ENCODE measurements at places on chromosomes 6 and 20.

GRCh38 chr6:129032602-129033001, 149.7 kb downstream of the LAMA2 start:
- no peak for DNase-seq

GRCh38 chr20:61321481-61321880, 69.4 kb downstream of the CDH4 start:
- no peak for DNase-seq

DNA sequence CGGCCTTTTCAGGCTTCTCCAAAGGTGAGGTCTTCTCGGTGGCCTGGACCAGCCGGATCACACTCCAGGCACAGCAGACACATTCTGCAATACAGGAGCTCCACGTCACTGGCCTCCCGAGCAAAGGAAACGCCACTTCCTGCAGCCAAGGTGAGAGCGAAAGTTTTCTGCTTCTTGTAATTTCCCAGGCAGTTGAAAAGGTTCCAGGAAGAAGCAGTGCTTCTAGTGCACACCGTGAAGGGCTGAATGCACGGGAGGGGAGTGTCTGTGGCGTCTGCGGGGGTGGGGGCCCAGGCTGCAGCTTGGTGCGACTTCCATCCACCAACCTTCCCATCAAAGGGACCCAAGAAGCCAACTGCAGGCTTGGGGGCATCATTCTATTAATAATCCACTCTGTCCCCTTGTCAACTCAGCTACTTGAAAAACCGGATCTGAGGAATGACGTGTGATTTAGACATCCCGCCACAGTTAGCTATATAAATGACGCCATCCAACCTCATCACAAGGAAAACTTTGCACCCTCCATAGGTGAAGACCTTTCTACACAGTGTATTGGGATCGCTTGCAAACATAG, 61.1 kb downstream of the NFATC2 start:
- DNase-seq, result peak; percentile 65

DNA sequence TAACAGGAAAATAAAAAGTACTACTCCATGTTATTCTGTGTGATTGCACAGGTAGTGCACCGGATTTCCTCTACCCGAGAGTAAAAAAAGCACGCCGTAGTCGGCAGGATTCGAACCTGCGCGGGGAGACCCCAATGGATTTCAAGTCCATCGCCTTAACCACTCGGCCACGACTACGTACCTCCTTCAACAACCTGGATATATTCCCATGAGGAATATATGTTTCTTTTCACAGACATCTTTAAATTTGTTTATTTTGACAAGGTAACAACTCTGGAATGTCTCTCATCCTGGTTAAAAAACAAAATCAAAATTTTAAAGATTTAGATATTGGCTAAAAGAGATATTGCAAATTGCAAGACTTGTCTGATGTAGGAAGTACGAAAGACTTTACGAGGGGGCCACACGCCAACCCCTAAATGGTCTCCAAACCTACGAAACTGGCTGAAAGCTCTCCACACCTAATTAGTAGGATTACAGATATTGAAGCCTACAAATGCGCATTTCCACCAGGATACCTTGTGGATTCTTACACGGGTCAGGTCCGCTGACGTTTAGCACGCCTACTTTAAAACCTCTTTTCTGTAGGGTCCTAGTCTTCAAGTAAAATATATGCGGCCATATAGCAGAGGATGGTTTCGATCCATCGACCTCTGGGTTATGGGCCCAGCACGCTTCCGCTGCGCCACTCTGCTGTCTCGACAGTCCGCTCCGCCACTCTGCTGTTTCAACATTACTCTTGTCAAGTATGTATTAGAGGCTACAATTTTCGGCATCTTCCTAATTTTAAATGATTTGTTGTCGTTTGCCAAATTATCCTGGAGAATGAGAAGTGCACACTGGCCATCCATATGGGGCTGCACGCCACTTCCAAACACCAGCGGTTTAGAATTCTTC, 52.2 kb upstream of the BTN3A2 start:
- peak; percentile 86 for DNase-seq

- no peak for DNase-seq
Observed at GRCh38 chr6:169895926-169896761, 144.7 kb downstream of the ERMARD start.

- DNase-seq, result no peak
Observed at GRCh38 chr20:51230727-51231126, 207.8 kb upstream of the KCNG1 start.

GRCh38 chr6:117547688-117548621, 54.4 kb downstream of the GOPC start:
- peak; percentile 45 for DNase-seq

DNA sequence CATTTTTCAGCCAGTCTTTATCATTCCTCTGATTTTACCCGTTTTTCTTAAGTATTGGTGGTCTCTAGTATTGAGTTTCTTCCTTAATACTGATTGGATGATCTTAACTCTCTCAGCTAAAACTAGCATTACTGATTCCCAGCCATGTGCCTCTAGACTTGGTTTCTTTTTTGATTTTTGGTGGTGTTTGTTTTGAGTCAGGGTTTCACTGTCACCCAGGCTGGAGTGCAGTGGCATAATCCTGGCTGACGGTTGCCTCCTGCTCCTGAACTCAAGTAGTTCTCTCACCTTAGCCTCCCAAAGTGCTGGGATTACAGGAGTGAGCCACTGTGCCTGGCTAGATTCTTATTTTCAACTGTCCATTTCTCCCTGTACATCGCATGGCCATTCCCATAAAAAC, 24.9 kb downstream of the DPPA5 start:
- DNase-seq, result no peak

DNA sequence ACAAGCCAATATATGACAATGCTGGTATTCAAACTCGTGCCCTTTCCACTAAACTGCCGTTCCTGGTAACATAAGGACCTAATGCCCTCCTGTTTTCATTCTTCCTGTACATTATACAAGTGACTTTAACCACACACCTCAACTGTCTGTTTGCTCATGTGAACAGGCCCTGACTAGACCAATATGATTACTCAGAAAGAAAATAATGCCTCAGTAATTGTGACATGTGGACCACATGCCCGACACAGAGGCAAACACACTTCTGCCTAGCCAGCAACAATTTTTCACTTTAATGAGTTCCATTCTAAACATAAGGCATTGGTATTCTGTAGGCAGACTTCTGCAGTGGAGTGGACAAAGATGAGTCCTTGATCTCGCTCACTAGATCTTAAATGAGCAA, 30.0 kb downstream of the SLC22A16 start:
- DNase-seq, result no peak

GRCh38 chr20:14386726-14387125, 49.3 kb upstream of the FLRT3 start:
- no peak for DNase-seq

GRCh38 chr6:17907406-17908229, 79.8 kb downstream of the KIF13A start:
- DNase-seq, result no peak

DNA sequence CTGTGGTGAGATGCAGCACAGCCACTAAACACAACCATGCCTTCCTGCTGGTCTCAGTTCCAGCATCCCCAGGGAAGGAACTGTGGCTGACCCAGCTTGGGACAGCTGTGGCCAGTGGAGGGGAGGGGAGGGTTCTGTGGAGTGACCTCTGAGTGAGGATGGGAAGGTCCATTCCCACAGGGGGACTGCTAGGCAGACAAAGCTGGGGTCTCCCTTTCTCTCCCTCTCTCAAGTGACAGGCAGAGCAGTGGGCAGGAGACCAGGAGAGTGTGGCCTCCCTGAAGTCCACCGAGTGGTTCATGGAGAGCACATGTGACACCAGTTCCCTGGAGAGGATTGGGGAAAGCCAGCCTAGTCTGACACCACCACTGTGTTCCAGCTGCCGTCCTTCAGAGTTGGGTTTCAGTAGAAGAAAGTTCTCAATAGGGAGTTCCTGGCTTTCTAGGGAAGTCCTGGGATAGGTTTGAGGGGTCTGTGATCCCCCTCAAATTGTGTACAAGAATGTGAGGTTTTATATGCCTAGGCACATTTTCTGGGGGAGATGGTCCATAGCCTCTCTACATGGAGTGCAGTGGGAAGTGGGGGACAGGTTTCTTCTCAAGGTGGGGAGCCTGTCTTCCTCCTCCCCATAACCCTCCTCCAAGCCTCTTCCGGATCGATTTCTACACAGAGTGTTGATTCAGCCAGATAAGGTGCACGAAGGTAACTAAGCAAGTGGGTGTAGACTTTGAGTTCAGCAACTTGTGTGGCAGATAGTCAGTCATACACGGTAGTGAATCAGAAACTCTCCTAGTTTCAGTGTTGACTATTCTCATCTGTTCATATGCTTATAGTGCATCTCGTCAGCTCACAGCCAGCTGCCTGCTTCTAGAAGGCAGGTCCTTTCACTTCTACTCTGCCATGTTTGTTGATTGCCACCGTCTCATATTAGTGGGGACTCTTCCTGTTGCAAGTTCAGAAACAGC, 18.9 kb downstream of the MANBAL start:
- DNase-seq, result no peak

DNA sequence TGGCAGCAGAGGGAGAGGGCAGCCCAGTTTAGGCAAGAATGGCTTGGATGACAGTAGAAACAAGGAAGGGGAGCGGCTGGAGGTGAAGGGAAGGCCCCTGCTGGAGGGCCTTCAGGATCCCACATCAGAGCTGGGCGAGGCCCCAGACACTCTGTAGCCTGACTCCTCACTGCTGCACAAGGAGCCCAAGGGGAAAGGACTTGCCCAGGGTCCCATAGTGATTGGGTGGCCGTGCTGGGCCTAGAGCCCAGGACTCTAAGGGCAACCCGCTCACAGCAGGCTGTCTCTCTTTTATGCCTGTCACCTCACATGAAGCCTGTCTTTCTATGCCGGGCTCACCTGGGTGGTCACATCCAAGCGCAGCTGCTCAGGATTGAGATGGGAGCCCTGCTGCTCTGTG, 9.3 kb downstream of the AARS2 start:
- no peak for DNase-seq

- no peak for DNase-seq
Observed at GRCh38 chr20:24275946-24276705, 193.3 kb upstream of the SYNDIG1 start.

DNA sequence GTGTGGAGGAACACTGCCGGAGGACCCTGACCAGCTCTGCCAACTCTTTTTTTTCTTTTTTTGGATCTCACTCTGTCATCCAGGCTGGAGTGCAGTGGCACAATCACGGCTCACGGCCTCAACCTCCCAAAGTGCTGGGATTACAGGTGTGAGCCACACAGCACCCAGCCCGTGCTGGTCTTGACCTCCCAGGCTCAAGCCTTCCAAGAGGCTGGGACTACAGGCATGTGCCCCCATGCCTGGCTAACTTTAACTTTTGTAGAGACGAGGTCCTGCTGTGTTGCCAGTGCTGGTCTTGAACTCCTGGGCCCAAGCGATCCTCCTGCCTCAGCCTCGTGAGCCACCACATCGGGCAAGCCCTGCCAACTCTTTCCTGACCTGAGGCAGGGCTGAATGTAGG, 11.2 kb downstream of the GCNT2 start:
- DNase-seq, result no peak

GRCh38 chr20:33046412-33046811, 7.3 kb upstream of the BPIFB3 start:
- no peak for DNase-seq

DNA sequence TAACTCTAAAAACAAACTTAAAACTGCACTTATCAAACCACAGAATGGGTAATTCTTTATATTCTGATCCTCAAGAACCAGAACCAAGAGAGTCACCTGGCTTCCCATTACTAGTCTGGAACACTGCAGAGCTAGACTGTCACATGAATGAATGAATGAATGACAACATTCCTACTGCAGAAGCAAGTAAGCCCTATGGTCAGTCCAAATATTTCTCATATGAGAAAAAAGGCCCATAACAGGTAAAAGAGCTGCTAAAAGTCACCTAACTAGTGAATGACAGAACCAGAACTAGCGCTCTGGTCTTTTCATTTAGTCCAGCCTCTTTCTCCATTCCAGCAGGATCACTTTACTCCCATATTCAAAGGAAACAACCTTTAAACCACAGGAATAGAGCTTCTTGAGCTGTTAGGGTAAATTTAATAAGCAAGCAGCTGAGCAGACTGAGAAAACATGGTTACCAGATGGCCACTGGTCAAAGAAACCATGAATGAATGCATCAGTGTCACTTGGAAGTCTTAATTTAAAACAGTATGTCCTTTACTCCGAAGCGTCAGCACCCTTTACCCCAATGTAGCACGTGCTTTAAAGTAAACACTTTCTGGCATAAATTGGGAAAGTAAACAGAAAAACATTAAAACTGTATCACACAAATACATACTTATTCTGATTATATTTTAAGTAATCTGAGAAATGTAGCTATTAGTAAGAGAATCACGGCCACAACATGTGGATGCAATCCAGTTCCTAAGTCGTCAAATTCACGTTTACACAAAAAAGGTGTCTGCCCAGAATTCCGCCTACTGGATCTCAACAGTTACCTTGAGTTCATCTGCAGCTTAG, 1.4 kb downstream of the PREP start:
- no peak for DNase-seq

DNA sequence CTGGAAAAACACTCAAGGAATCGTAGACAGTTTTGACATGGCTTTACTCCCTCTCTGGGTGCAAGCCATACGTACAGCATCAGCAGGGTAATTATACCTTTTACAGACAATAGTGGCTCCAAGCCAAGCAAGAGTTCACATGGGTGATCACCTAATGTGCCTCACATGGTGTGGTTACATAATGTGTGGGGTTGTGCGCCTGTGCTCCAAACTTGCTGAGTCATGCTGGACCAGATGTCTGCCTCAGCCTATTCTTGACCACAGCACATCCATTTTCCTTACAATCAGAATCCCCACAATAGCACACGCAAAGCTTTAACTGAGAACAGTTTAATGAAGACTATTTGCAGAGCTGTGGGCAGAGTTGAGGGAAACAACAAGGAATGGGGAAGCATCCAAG, 74.5 kb downstream of the ALDH8A1 start:
- DNase-seq, result no peak

Measured in stimulated activated CD4-positive, alpha-beta T cell treated with anti-CD3 and anti-CD28 coated beads, Interleukin-2, amount 100 ng/mL, for 24 hours (primary cell).